NCI-H510A (cell line): ENCODE measurements at places on chromosomes 3 and 15.

DNA sequence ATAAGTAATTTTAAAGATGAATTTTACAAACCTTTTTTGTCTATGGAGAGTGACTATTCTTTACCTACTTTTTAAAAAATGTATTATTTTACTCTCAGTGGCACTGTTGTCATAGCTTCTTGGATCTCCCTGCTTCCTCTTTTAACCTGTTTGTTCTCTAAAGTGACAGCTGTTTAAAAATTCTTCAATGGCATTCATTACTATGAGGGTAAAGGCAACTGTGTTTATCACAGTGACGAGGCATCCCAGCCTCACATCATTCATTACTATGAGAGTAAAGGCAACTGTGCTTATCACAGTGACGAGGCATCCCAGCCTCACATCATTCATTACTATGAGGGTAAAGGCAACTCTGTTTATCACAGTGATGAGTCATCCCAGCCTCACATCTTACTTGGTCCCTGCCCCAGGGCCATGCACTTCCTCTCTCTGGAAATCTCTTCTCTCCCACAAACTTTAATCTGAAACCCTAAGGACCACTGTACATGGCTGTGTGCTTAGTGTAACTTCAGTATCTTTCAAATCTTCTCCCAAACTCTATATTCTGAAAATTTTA lies 101.7 kb upstream of the ZNF717 start:
- no peak for DNase-seq

- no peak for DNase-seq
Observed at GRCh38 chr3:147702509-147702908, 293.3 kb downstream of the ZIC1 start.

- no peak for DNase-seq
Observed at GRCh38 chr15:27244047-27244446, 273.1 kb downstream of the GABRG3 start.

- DNase-seq, result no peak
Observed at GRCh38 chr3:128328546-128329458, 137.9 kb downstream of the DNAJB8 start.

DNA sequence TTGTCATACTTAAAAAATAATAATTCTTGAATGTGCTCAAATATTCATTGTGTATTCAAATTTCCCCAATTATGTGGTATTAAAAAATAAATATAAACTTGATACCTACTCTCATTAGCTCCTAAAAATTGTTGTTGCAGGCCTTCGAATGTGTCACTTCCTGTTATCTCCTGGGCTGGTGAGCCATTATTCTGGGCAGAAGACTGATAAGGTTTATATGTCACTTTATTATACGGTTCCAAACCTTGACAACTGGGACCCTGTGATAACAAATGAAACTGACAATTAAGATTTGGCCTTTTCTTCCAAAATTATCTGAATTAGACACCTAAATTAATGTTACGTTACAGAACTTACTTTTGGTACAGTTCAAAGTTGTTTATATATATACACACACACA lies 15.0 kb downstream of the CEP152 start:
- DNase-seq, result no peak

- DNase-seq, result no peak
Observed at GRCh38 chr3:196757876-196758739, 18.5 kb downstream of the PAK2 start.

DNA sequence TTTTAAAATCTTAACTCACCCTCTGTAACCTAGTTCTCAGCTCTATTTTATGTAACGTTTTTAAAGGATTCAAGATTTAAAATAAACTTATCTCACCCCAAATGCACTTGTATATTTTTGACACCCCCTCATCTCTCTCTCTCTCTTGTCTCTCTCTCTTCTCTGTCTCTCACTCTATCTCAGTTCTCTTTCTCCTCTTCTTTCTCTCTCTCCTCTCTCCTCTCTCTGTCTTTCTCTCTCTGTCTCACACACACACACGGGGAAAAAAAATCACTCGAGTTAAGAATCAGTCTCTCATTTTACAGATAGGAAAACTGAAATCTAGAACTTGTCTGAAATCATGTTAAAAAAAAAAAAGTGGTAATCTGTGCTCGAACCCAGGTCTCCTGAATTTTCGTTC lies 108.5 kb downstream of the LPP start:
- DNase-seq, result no peak

DNA sequence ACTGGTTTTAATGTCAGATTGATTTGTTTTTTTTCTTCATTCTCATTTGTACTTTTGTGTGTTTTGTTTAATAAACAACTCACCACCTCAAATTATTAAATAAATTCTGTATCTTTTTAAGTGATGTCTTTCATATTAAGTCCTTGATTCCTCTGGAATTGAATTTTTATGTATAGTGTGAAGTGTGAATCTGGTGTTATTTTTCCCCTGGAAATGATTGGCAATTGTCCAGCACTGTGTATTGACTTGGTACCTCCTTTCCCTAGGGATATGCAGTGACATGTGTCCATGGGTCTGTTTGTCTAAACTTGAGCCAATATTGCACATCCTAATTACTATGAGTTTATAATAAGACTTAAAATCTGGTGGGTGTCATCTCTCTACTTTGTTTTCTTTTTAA lies 2.1 kb downstream of the RNU5B-1 start:
- DNase-seq, result no peak

DNA sequence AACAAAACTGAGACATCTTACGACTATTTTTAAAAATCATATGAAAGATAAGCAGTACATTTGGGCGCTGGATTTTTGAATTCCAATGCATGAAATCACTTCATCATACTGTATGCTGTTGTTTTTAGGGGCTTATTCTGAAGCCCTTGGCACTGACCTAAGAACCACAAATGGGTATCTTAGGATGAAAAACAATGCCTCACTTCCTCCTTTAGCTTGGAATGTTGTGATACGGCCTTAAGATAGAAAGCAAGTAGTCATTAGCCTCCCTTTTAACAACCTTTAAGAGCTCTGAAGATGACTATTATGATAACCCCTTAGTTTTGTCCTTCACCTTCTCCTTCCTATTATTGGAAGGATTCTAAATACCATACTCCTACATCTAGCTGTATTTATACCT lies 289.8 kb downstream of the ARPP21 start:
- DNase-seq, result no peak
